ENCODE measurements at places on chromosomes 4 and X. TPM values are rescaled to one million over a fixed set of nuclear protein-coding genes. Genes with fewer than 3 reads are reported as not detected.

GRCh38 chr4:13470379-13470778 is 13.8 kb downstream of the RAB28 start:
- no peak for DNase-seq

- DNase-seq: peak; percentile 27
Measured at GRCh38 chrX:135185795-135186443, 14.7 kb upstream of the CT55 start.

- no peak for DNase-seq
Measured at GRCh38 chrX:110965409-110966090, 130.4 kb upstream of the PAK3 start.

DNA sequence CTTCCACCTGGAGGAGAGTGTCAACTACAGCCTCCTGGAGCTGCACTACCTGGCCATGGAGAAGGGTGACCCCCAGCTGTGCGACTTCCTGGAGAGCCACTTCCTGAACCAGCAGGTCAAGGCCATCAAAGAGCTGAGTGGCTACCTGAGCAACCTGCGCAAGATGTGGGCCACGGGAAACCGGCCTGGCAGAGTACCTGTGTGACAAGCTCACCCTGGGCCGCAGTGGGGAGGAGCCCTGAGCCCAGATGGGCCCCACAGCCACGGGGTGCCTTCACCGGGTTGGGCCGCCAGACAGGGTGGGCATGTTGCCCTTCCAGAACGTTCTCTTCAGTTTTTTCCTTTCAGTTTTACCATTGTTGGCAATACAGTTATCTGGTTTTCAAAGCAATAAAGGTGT is 15.2 kb upstream of the FAM47A start:
- DNase-seq: no peak

- no peak for DNase-seq
Measured at GRCh38 chr4:33411182-33411581, 2691.0 kb downstream of the PCDH7 start.

FHL1 gene
- total RNA-seq: 255 TPM

GPR34 gene
- 10.2 TPM for total RNA-seq

MAGEA8 gene
- total RNA-seq: not detected
